CD4-positive, alpha-beta T cell treated with Interleukin-15 for 4 hours (primary cell): ENCODE measurements at places on chromosomes 5 and 9.

DNA sequence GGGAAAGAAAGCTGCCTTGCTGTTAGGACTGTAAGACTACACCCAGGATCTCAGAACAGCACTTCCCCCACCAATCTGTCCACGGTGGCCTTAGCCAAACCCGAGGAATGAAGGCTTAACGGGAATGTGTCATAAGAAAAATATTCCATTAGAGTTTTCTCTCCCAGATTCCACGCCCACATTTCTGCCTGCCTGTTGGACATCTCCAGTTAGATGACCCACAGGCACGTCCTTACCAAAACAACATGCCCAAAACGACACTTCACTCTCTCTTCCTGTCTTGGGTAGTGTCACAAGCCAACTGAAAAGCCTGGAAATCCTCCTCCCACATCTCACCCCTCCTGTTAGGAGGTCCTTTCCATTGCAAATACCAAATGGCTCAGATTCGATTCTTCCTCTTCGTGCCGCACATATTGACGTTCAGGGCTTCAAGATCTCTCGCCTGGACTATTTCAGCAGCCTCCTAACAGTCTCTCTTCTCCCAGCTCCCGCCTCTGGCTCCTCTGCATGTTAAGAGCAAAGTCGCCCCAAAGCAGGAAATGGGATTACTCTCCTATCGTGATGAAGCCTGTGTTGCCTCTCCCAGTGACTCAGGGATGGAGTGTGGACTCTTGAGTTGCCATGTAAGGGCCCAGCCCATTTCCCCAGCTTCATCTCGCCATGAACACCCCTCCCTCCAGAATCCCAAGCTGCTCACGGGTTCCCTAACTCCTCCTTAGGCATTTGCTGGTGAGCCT lies 159.3 kb downstream of the NR3C1 start:
- DNase-seq = no peak

DNA sequence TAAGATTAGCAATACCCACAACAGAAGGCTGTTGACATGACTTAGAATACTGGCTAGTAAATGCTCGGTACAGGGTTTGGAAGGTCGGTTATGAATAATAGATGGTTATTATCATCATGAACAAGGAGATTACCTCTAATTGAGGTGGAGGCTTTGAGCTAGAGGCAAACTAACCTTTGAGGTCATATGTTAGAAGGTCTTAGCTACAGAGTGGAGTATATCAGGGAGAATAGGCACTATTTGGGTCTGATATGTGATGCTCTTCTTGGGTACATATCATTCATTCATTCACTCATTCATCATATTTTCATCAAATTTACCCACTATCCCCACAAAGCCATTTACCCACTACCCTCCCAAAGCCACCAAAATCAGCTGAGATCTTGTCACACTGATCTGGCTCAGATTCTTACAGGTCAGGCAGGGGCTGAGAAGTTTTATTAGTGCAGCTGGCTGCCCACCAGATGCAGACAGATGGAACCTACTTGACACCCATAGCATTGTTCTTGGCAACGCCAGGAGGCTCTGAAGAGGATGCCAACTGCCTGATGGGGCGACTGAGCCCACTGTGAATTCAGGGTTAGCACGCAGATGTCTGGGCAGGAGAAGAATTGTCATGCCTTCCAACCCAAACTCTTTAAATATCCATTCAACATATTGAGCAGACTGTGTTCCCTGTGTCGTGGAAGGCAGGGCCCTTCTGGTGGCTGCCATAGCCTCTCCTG lies 90.2 kb upstream of the SH3PXD2B start:
- DNase-seq = no peak

DNA sequence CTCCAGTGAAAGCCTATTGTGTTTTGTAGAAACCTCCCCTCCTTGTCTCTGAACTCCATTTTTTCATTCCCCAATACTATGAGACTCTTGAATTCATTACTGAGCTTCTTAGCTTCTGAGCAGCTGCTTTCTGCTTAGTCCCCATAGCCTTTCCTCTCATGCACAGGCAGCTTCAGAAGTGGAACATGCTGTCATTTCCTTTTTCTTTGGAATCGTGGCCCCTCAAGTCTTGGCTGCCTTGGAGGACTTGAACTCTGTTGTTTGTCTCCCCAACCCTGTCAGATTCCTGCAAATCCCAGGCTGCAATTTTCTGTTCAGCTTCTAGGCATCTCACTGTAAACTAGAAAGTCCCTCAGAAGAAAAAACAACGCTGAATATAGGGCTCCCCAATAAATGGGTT lies 268.5 kb downstream of the ARRDC3 start:
- DNase-seq = no peak

DNA sequence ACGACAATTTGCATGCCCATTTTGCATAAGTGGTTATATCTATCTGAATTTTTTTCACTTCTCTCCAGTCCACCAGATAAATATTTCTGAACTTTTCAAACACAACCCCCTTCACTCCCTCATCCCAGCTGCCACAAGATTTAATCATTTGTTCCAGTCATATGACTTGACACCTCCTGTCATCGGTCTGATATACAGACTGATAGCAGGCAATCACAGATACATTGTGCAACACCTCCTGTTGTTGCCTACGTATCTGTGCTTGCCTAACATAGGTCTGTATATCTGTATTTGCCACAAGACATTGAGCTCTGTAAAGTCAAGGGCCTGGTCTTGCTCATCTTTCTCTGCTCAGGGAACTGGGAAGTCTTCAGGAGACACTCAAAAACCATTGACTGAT lies 65.6 kb downstream of the GNA14 start:
- no peak for DNase-seq

DNA sequence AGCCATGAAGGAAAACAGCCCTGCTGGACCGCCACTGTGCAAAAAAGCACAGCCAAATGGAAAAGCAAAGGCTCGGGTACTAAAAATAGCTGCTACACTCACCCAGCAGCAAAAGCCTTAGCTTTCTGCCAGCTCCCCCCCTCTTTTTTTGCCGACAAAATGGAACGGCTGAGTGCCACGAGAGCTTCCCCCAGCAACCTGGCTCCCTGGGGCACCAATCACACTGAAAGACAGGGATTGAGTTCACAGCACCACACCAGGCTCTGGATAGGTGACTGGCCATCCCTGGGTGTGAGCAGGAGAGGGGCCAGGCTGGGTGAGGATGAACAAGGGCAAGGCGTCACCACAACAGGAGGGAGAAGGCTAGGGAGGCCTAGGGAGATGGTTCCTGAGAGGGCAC lies 66.7 kb downstream of the SIL1 start:
- no peak for DNase-seq

GRCh38 chr5:125703616-125704015 lies 719.6 kb upstream of the GRAMD2B start:
- no peak for DNase-seq

GRCh38 chr5:148972974-148973374 lies 89.9 kb downstream of the SH3TC2 start:
- no peak for DNase-seq

- DNase-seq = no peak
Observed at GRCh38 chr9:29449306-29449705, 1876.0 kb upstream of the C9orf72 start.

GRCh38 chr9:136981588-136982231 lies 1.1 kb upstream of the LCNL1 start:
- DNase-seq = no peak

DNA sequence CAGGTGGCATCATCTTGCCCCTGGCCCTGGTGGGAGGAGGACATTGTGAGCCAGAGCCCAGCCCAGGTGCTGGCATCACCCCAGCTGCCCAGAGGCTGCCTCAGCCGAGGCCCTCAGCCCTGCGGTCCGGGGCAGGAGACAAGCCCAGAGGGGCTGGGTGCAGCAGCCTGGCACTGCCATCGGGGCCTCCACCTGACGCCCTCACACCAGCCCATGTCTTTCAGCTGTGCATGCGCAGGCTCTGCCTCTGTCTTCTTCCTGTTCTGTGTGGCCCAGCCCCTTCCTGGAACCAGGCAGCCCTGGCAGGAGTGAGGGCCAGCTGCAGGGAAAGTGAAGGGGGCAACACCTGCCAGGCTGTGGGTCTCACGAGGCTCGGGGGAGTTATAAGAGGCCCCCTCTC lies 4.8 kb upstream of the CEL start:
- no peak for DNase-seq

DNA sequence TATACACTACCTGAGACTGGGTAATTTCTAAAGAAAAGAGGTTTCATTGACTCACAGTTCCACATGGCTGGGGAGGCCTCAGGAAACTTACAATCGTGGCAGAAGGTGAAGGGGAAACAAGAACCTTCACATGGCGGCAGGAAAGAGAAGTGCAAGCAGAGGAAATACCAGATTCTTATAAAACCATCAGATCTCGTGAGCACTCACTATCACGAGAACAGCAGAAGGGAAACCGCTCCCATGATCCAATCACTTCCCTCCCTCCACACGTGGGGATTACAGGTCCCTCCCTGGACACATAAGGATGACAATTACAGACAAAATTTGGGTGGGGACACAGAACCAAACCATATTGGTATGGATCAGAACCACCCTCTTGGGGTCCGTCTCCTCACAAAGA lies 44.2 kb upstream of the SPIN1 start:
- DNase-seq = no peak

- DNase-seq = no peak
Observed at GRCh38 chr9:133685653-133686609, 49.8 kb downstream of the DBH start.

- DNase-seq = no peak
Observed at GRCh38 chr9:123555646-123556045, 199.6 kb downstream of the CRB2 start.

- no peak for DNase-seq
Observed at GRCh38 chr5:136113606-136114005, 19.0 kb upstream of the SMAD5 start.

- no peak for DNase-seq
Observed at GRCh38 chr5:176679365-176680225, 32.3 kb downstream of the TSPAN17 start.

DNA sequence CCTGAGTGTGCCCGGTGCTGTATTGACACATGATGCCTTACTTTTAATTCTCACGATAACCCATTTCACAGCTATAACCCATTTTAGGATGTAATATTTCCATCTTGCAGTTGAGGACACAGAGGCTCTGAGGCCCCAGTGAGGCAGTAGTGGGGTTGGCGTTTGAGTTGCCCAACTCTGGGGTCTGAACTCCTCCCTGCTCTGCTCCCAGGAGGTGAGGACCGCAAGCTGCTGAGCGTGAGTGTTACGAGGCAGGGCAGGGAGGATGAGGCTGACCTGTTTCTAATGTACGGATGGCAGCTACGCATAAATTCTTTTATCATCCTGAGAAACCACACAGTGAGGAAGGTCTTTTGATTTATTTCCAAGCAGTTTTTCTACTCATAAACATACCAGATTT lies 11.4 kb downstream of the LRRC8A start:
- DNase-seq = no peak

DNA sequence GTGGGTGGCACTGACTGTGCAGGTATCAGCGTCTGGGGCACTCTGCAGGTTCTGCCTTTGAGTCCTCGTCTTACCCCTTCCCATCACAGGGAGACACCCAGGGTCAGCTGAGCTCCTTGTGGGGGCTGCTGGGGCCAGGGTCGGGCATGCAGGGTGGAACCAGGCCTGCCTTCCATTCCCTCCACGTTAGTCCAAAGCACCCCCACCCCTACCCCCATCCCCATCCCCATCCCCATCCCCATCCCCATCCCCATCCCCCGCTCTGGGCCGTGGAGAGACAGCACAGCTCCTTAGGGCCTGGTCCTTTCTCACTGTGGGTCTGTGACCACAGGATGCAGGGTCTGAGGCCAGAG lies 1.6 kb upstream of the PITX1 start:
- DNase-seq = no peak

- DNase-seq = no peak
Observed at GRCh38 chr5:123047706-123048105, 11.2 kb upstream of the PPIC start.

GRCh38 chr5:154038261-154038706 lies 426 bp downstream of the FAM114A2 start:
- DNase-seq = peak; percentile 35

DNA sequence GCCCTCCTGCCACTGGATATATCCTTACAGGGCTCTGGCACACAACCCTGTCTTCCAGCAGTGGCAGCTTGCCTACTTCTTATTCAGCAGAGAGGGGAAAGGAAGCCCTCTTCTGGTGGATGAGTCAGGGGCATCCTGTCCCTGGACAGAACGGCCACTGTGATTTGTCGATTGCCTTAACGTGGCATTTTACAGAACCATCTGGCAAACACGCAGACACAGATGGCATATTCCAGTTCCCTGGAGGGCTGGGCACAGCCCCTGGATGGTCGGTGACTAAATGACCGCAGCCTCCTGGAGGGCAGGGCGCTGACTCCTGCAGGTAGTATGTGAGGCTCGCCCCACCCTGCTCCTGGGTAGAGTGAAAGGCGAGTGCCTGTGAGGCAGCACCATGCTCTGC lies 62.1 kb downstream of the DCP2 start:
- no peak for DNase-seq

DNA sequence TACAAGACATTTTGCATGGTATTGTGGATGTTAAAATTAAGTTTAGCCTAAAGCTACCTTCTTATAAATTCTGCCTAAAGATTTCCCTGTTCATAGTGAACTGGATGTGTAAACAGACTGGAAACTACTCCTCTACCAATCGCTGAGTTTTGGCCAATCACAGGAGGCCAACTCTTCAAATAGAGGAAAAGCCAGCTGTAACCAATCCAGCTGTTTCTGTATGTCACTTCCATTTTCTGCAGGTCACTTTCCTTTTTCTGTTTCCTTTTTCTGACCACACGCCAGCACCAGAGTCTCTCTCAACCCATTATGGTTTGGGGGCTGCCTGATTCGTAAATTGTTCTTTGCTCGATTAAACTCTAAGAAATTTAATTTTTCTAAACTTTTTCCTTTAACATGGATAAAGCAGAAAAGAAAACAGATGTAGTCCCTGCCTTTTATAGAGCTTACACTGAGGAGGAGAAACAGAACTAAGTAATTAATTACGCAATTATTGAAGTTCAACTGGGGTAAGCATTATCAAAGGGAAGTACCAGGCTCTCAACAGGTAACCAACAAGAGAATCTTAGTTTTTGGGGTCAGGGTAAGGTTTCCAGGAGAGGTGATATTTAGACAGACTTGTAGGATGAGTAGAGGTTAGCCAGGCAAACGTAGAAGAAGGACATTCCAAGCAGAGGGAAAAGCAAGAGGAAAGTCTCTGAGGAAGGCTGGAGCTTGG lies 27.7 kb downstream of the RANBP3L start:
- DNase-seq = no peak

GRCh38 chr9:7963026-7963425 lies 163.4 kb upstream of the DMAC1 start:
- DNase-seq = no peak
